ENCODE measurements at places on chromosomes 11 and 22.
A peak's percentile ranks its signal among the peaks of the same experiment; 100 is the strongest.

- no peak for DNase-seq
Observed at GRCh38 chr11:126317432-126317755, 13.5 kb downstream of the DCPS start.

DNA sequence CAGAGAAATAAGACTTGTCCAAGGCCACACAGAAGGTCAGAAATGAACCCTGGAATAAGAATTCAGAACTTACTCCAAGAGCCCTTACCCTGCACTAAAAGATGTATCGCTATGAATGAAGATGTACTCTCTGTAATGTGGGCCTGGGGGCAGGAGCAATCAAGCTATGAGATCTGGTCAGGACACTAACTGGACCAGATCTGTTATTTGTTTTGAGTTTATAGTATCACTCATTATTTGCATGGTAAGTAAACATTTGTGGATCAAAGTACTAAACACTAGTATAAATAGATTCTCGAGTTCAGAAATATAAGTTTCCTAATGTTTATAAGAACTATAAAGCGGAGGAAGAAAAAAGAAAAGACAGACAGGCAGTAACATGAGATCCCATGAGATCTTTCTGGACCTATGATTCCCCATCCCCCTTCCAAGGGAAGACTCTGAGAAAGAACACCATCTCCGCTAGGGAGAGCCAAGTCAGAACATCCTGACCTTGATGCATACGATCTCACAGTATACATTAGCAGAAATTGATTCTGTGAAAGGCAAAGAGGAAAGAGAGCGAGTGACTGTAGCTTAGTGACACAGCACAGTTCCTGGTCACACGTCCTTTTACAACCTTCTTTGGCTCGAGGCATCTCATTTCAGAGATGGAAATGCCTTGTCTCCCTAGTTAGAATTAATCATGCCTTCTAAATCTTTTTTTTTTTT is 71.2 kb downstream of the USP35 start:
- no peak for DNase-seq

DNA sequence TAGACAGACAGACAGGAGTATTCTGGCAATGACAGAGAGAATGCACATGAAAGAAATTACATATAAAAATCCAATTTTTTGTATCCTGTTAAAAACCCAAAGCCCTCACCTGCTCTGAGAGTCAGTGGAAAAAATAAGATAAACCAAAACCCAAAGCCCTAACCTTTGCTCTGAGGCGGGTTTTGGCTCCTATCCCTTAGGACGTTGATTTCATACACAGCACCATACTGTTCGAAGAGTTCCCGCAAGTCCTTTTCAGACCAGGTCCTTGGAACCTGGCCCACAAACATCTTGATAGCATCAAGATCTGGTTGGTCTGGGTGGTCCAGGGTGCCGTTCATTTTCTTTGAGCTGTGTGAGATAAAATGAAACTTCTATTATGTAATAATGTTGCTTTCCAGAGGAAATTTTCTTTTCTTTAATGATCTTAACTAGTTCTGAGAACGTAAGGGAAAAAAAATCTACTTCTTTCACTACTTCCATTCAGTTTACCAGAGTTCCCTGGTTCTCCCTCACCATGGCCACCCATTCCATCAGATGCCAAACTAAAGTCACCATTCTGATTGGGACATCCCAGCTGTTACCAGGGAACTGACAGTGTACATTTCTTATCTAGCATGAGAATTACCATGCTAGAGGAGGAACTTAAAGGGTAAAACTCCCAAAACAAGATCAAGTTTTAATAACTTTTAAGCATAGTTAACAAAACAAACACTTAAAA is 39.9 kb upstream of the RAPSN start:
- DNase-seq: no peak

DNA sequence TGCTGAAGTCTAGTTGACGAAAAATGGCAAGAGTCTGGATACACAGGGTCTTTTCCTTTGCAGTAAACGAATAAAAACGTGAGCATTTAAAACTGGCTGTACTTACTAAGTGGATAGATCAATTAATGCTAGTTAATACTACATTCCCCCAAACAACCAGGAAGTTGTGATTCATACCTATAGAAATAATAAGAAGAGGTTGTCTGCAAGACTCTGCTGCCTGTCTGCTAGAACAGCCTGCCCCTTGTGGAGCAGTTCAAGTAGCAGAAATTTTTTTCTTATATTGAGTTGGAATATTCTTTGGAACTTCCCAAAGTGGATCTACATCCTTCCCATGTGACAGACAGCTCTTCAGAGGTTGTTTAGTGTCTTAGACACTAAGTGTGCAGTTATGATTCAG is 86.8 kb downstream of the TEAD1 start:
- no peak for DNase-seq

DNA sequence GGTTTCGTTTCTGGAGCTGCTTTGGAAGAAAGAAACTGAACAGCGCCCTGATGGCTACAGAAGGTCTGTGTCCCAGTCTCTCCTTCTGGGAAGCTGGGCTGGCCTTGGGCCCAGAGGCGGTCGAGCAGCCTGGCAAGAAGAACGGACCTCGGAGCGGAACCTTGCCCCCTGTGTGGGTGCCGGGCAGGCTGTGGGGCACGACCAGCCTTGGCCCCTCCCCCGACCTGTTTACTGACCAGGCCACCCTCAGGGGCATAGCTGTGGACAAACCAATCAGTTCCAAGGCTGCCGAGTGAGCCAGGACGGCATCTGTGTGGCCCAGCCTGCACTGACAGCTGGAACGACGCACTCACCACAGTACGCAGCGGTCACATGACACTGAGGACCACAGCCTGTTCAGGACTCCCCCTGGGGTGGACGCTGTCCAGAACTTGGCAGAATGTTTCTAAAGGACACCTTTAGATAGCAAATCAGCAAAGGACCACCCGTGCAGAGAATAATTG is 7.2 kb downstream of the PIM3 start:
- DNase-seq: peak; percentile 54

DNA sequence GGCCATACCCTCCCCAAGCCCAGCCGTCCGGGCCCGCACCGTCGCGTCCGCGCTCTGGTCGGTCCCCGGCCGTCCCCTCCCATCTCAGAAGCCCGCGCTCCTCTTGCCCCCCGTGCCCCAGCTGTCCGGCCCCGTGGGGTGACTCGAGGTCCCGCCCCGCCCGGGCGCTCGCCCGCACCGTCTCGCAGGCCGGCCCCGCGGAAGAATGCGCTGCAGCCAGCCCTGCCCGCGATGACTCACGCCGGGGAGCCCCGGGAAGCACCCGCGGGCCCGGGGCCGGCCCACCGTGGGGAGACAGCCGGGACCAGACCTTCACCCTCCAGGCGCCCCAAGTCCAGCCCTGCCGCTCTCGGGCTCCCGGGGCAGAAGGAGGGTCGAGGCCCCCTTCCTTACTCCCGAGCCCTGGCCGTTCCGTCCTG is 320 bp upstream of the PHLDA2 start:
- no peak for DNase-seq

- DNase-seq: no peak
Observed at GRCh38 chr22:42431401-42432019, 693 bp downstream of the NFAM1 start.

GRCh38 chr22:19109198-19110063 is 12.8 kb downstream of the DGCR2 start:
- peak; percentile 32 for DNase-seq

GRCh38 chr11:129275828-129276227 is 83.7 kb upstream of the ARHGAP32 start:
- no peak for DNase-seq

DNA sequence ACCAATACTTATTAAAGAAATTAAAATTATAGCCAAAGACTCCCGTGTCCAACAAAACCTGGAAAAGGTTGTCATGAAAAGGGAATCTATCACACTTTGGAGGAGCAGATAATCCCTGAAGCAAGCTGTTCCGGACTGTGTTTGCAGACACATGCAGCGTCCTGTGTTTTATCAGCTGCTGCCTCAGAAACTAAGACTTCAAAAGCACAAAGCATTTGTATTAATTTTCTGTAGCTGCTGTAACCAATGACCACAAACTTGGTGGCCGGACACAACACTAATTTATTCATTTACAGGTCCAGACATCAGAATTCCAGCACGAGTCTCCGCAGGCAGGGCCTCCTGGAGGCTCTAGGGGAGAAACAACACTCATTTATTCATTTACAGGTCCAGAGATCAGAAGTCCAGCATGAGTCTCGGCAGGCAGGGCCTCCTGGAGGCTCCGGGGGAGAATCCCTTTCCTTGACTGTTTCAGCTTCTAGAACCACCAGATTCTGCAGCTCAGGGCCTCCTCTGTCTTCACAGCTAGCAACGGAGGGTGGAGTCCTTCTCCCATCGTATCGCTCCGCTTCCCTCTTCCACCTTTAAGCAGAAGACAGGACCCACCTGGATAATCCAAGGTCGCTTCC is 465.3 kb downstream of the BRD1 start:
- DNase-seq: no peak

DNA sequence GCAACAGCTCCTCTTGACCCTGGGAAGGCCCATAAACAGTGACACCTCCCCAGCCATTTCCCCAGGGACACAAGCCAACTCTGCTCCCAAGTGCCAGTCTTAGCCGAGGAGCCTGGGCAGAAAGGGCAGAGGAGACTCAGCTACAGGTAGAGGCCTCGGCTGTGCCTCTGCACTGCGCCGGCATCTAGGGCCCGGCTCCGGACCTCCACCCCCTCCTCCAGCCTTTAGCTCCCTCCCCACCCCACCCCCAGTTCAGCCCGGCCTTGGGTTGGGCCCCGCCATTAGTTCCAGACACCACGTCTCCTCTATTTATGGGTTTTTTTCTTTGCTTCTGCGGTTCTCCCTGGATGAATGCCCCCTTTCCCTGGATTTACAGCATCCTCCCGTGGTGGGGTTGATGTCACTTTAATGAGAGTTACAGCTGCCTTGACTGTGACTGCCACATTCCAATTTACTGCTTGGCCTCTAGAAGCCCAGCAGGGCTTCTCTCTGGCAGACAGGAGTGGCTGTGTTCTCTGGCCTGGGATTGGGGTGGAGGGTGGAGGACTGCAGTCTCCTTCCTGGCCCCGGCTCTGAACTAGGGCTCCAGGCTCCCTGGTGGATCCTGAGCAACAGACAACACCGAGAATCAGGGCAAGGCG is 13.5 kb upstream of the OAF start:
- peak; percentile 15 for DNase-seq

DNA sequence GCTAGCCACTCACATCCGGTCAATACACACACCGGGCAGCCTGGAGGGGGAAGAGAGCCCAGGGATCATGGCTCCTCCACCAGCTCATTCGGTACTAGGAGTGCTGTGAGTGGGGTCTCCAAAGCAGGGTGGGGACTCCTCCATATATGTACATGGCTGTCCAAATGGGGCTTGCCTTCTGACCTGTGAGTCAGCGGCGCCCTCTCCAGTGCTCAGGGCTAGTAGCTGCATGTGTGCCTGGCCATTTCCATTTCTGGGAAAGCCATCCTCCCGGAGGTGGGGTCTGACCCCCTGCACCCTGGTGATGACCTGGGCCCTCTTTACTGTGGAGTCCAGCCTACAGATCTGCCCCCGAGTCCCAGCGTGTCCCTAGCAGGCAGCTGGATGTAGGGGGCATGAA is 181.9 kb downstream of the CEP164 start:
- no peak for DNase-seq

- no peak for DNase-seq
Observed at GRCh38 chr22:45804319-45804985, 132.8 kb downstream of the ATXN10 start.

DNA sequence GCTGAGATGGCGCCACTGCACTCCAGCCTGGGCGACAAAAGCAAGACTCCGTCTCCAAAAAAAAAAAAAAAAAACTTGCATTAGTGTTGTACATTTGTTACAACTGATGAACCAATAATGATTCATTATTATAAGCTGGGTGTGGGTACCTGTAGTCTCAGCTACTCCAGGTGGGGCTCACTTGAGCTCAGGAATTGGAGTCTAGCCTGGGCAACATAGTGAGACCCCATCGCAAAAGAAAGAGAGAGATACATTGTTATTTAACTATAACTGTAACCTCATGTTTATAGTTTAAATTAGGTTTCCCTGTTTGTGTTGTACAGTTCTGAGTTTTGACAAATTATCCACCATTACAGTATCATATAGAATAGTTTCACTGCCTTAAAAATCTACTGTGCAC is 38.6 kb downstream of the KDM2A start:
- DNase-seq: no peak

DNA sequence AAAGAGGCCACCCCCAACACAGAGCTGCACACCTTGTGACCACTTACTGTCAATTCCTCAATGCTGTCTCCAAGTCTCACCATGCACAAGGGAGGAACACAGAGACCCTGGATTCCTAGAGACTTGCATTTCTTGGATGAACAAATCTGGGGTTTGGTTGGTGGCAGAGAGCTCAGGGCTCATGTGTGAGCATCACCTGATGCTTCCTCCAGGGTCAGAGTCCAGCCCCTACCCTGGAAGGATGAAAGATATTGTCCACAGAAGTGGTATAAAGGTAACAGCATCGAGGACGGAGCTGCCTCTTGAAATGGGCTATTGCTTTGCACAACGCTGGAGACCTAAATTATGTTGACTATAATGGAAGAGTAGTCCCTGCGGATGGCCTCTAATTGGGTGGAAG is 36.0 kb downstream of the GGTLC2 start:
- DNase-seq: no peak

DNA sequence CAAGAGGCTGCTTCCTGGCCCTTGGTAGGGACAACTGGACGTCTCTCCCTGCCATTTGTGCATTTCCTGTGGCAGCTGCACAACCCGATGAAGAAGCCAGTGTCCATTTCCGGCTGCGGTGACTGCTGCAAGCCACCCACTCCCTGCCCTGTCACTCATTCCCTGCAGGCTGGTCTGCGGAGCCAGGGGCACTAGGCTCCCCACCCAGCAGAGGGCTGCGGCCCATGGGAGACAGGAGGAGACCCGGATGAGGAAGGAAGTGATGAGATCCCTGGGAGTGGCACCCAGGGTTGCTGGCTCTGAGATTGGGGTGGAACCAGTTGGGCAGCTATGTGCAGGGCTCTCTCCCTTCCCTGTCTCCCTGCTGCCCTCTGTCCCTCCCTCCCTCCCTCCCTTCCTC is 10.0 kb upstream of the MYRF start:
- no peak for DNase-seq

DNA sequence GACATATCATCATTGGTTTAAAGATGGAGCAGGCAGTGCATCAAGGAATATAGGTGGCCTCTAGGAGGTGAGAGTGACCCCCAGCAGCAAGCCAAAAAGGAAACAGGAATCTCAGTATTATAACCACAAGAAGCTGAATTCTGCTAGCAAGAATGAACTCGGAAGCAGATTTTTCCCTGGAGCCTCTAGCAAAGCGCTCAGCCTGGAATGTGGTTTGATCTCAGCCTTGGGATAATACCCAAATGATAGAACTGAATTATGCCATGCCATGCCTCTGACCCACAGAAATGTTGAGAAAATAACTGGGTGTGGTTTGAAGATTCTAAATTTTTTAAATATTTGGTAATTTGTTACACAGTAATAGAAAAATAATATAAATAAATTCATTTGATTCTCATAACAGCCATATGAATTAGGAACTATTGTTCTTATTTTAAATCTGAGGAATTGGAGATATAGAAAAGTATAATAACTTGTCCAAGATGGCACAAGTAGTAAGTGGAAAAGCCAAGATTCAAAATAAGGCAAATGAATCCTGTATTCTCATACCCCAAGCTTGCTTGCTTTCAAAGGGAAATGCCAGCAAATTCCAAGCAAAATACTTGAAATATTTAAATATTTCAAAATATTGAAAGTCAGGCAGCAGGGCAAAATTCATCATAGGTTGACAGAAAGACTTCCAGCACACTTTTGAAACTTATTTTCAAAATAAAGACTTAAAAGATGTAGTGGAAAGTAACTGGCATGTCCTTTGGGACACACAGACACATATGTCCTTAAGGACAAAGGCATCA is 567.4 kb downstream of the KCNA4 start:
- no peak for DNase-seq

Data from tibial nerve (tissue), 4 donors.